NK-92 treated with Interleukin-12 subunit alpha and Interleukin-12 subunit beta, amount 100 ng/mL, for 24 hours (cell line): ENCODE measurements at places on chromosomes 11 and 22.

- DNase-seq = no peak
These were observed 11.3 kb downstream of the CECR2 start for GRCh38 chr22:17380359-17381087.

DNA sequence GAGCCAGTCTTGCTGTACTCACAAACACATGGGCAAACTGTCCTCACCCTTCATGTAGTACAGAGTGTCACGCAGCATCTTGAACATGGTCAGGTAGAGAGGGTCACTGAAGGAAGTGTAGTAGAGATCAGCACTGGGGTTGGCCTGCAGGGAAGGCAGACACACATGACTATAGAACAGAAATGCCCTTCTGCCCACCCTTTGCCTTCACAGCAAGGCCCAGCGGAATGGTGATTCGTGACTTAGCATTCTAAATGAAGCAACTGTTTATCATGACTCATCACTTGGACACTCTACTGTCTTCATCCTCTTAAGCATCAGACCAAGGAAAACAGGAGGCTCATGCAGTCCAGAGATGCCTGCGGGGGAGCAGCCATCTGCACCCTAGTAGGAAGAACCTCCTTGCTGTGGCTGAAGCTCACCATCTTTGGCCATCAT is 33.4 kb downstream of the SERPIND1 start:
- no peak for DNase-seq

- DNase-seq = no peak
These were observed 81.3 kb upstream of the CADM1 start for GRCh38 chr11:115585361-115586024.

DNA sequence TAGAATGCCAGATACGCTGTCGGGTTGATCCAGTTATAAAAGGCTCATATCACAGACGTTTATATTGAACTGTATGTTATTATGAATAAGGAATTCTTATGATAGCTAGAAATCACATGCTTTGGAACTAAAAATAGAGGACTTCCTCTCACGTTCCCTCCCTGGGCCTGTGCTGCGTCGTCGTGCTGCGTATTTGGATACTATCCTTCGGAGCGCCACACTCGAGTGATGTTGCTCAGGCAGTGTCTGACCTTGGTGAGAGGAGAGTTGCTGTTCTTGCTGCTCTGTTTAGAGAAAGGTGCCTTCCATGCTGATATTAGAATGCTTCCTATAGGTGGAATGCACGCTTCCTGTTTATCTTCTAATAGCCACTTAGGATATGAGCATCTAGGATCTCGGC is 20.2 kb upstream of the ST14 start:
- no peak for DNase-seq

DNA sequence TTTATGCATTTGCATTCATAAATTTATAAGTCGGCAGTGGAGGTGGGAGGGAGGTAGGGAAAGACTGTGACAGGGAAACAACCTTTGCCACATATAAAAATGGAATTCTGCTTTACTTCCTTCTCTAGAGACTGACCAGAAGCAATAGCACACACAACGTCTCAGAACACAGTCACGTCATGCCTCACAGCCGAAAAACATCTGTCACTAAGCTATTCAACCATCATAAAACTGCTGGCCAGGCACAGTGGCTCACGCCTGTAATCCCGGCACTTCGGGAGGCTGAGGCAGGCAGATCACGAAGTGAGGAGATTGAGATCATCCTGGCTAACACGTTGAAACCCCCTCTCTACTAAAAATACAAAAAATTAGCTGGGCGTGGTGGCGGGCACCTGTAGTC is 101.0 kb upstream of the CHRM4 start:
- no peak for DNase-seq

DNA sequence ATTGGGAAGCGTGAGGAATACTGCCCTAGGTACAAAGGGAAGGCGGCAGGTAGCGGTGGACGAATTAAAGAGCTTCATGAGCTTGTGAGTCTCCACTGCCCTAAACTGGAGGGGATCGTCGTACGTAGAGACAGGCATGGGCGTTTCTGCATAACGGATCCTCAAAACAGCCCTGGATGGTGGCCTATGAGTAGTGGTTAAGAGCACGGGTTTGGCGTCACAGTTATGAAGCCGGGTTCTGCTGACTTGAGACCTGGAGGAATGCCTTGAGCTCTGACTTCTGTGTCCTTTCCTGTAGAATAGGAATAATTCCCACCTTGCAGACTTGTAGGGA is 335 bp downstream of the TMEM138 start:
- DNase-seq = no peak
